ENCODE measurements at places on chromosomes 1 and 21.

DNA sequence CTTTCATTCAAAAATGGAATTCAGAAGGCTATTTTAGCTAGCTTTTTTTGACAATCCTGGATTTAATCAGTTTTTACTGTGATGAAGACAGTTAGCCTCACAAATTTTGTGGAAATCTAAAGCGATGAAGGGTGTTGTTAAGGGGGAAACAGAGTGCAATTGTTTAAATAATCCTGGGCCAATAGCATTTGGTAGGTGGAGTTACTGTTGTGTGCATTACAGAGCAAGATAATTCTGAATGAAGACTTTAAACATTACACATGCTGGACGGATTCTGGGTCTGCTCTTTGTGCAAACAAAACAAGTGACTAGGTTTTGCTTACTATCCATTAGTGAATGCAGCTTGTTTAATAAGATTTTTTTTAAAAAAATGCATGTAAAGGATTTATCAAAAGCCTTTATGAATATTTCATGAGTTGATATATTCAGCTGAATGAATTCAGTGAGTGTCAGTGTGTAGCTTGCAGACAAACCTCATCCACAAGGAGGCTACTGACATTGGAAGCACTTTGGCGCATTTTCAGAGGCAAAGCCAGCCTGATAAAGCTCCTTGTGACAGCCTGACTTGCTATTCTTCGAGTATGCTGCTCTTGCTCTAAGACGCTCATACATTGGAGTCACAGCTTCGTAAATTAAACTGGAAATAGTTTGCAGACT, 199.6 kb downstream of the PDE4B start:
- peak; percentile 24 for DNase-seq

GRCh38 chr1:28236656-28237322, 865 bp downstream of the ATP5IF1 start:
- no peak for DNase-seq

DNA sequence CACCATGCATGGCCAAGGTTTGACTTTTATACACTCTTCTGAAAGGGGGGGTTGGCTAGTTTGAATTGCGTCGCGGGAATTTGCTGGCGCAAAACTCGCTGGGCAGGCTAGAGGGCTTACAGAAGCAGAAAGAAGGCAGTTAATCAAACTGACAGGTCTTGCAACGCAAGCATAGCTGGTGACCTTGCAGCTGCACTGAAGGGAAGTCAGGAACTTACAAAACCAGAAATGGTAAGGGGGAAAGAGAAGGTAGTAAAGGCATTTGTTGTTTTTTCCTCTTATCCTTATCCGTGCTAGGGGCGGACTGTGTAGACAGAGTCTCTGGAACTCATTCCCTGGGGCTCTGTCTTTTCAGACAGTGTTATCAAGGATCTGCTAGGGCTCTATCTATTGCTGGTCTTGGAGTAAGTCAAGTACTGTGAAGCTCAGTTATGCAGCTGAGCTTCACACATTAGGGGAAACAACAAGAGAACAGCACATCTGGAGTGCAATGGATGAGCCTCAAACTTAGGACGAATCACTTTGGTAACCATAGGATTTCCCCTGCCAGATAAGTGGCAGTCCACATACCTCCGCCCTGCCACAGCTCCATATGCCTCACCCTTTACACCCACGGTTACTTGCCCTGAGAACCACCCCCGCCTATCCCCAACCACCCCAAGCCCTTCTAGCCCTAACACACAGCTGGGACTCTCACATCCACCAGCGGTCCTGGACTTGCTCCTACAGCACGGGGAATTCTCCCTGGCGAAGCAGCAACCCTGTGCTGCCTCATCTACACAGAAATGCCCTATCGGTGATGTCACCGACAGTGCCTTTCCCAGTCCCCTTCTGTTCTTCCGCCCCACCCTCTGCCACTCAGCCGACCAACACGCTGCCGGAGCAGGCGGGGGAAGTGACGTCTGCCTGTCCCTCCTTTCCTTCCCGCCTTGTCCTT, 251.4 kb downstream of the FAM72C start:
- no peak for DNase-seq

GRCh38 chr1:91944087-91944486, 5.1 kb upstream of the BRDT start:
- no peak for DNase-seq

DNA sequence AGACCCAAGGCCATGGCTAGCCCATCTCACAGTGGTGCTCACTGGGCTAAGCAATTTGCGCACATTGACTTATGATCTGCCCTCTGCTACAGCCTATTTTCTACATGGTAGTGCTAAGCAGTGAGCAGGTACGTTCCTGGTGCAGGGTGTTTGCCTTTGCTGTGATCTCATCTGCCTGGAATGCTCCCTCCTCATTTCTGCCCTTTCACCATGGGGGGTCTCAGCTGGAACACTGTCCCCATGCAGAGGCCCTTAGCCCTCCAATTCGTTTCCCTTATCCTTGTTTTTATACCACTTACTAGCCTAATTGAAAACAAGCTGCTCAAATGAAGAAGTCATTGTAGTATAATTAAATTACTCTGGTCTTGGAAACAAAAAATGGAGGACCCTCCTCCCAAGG, 2.0 kb upstream of the B3GALT5 start:
- DNase-seq, result no peak

Data from NCI-H187 (cell line).